Stimulated activated CD8-positive, alpha-beta memory T cell treated with anti-CD3 and anti-CD28 coated beads, Interleukin-15, amount 100 ng/mL, for 4 hours (primary cell): ENCODE measurements at places on chromosomes 3 and 15.
A peak's percentile ranks its signal among the peaks of the same experiment; 100 is the strongest.

DNA sequence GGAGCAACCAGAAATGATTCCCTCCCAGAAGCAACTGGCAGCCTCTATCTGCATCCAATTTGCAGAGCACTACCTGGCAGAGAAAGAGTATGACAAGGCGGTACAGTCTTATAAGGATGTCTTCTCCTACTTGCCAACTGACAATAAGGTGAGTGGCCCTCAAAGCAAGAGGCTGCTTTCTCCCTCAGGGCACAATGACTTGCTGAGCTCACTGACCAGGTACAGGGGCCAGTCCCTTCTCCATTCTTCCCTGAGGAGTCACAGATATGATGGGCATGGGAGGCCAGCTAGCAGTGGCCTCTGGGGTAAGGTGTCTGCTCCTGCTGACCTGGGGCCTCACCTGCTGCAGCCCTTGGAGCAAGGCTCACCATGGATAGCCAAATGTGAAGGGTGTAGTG is 20.3 kb downstream of the CSRNP1 start:
- DNase-seq, result no peak

- DNase-seq, result no peak
These were observed 25.7 kb downstream of the ATOSA start for GRCh38 chr15:52653431-52653964.

DNA sequence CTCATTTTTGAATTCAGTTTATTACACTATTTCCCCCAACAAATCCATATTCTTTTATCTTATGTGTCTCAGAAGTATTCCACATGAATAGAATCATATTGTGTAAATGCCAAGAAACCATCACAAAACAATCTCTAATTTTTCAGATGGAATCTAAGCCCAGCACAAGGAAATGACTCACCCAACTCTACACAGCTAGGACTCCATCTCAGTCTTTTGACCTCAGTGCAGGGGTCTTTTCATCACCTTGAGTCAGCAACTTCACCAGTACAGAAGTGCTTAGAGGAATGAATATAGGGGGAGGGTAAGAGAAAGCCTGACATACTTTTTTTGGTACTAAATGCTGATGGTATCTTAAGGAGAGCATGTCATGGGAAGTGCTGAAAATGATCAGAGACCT is 169.3 kb upstream of the LRRN1 start:
- no peak for DNase-seq

- DNase-seq, result no peak
These were observed 252.9 kb downstream of the SHQ1 start for GRCh38 chr3:72595376-72595775.

DNA sequence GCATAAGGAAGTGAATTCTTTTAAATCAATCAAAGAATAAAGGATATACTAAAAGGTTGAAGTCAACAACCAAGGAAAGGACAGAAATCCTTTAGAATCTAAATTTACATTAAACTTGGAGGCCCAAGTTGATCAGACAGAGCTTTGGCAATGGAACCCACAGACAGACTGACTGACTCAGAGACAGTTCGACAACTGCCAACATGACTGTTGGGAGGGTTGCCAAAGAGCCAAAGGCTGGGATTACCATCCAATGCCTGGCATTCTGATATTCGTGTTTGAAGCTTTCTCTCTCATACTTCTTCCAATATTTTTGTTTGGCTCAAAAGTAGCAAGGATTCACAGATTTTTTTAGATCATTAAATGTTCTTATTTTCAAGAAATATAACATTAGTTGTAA is 406.1 kb downstream of the PLCL2 start:
- no peak for DNase-seq

- no peak for DNase-seq
These were observed 178.6 kb upstream of the CCDC54 start for GRCh38 chr3:107198581-107199181.

- no peak for DNase-seq
These were observed 12.3 kb upstream of the NR1I2 start for GRCh38 chr3:119769394-119770149.

DNA sequence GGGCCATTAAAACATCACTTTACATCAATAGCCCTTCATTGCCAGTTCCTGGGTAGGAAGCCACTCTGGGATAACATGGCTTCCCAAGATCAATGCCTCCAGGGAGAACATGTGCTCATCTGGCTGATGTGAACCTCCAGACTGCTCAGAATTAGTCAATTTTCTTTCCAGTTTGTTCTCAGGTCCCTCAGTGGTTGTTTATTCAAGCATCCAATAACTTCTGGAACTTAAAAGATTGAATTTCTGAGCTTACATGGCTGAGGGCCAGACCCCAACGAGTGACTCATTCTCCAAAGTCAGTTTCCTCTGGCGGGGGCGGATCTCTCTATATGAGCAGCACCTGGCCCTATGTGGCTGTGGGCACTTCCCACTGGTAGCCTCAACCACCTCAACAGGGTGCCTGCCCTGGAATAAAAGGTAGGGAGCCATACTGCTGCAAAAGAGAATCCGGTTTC is 34.0 kb downstream of the LYZL4 start:
- peak; percentile 2 for DNase-seq

DNA sequence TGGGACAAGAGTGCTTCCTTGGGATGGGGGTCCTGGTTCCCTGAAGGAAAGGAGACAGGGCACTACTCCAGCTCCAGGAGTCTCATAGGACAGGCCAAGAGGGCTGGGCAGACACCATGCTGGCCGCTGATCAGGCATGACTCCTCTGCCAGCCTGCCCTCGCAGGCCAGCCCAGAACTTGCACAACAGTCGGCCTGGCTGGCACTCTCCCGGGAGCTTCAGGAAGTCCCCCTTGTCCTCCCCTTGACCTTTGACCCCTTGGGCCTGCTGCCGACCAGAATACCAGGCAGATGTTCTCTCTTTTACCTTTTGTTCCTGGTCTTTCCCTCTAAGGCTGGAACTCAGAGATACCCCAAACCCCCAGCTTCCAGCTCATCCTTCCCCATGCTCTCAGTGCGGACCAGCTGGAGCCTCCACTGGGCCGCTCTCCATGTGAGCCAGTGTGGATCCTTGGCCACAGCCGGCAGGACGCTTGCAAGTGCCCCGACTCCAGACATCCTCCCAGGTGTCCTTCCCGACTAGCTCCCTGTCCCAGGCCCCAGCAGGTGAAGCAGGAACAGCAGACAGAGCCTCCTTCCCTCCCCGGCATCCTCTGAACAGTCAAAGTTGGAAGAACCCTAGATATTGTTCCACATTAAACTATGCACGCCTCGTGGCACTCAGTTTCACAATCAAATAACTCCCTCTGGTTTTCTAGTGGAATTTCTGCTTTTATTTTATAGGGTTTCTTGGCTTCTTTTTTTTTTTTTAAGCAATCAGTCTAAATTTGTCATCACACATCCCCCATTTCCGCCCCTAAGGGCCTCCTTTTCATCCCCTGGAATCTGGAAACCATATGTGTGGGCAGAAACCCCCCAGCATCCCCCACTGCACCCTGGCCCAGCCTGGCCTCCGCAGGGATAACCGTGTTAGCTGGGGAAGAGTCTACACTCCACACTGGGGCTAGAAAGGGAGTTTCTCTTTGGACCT is 15.7 kb downstream of the VPS18 start:
- no peak for DNase-seq

DNA sequence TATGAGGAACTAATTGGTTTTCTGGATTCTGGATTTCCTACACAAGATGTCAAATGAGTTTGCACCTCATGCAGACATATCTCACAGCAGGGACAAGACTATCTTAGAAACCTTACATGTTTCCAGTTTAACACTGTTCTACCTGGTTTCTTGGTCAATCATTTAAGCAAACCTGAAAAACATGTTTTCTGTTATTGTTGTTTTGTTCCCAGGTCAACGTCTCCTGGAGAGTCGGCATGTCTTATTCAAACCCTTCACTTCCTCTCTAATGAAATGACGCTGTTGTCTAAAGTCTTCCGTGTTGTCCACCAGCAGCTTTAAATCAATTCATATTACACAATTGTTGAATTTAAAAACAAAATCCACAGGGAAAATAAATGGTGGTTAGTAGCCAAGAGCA is 150.9 kb downstream of the CNTN3 start:
- no peak for DNase-seq

DNA sequence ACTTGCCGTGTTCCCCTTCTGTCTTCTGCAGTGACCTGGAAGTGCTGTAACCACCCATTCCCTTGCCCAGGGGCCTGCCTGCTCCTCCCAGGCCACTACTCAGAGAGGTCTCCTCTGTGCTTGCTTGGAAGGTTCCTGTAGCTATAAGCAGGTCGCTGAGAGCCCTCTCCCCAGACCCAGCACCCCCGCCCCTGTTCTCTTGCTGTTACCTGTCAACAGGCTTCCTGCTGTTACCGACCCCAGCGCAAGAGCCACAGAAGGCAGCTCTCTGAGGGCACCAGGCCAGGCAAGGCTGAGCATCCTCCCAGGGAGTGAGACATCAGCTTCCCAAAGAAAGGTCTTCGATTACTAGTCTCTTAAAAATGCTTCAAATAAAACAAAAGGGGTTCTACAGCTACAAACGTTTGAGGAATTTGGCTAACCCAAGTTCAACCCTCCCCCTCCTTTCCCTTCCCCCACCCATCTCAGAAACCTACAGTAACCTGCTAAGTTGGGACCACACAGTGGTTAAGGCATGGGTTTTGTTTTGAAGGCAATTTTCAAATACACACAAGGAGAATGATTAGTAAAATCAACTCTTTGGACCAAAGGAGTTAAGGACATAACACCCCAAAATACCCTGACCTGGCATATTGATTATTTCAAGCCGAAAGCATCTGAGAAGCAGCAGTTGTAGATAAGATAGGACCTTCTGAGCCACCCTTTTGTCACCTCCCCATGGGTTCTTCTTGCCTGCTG is 74.9 kb upstream of the MFGE8 start:
- no peak for DNase-seq

DNA sequence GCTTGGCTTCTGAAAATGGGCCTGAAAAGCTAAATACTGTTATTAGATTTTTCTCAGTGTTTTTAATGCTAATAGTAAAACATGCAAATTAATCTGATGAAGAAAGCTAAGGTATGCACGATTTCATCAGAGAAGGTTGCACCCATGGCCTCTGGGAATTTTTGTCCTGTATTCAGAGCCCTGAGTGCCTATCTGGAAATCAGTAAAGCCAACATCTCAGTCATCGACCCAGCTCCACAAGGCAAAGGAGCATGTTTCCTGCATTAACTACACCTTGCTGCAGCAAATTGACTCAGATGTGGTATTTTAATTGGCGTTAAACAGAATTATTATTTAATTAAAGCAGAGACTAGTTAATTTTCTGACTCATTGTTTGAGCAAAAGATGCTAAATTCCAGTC is 49.0 kb upstream of the TP63 start:
- no peak for DNase-seq

DNA sequence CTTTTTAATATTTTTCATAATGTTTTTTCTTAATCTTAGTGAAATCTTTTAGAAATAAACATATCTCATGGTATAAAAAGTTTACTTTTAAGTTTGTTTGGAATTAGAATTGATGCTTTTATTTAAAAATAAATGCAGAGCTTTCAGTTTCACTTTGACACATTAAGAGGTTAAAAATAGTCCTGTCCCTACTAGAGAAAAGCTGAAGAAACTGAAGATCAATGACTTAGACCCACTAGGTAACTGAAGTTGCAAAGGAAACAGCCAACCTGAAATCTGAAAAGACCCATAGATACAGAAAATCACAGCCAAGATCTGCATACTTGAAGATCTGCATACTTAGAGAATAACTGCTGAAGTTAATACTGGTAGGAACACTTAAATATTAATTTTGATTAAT is 237.6 kb downstream of the RAP2B start:
- DNase-seq, result no peak

DNA sequence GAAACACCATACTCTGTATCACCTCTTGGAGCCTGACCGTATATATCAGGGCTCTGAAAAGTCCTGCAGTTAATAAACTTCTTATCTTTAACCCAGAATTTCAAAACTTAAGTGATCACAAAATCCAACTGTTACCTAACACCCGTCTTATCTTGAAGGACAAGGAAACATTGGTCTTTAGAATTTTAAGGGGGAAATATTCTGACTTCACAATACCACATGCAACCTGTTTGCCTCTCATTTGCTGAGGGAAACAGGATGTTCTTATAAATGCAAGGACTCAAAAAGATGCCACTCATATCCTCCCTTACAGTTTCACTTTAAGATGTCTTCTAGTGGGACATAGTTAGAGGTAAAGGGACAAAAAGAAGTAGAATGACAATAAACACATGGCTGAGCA is 67.9 kb downstream of the CRTC3 start:
- no peak for DNase-seq

DNA sequence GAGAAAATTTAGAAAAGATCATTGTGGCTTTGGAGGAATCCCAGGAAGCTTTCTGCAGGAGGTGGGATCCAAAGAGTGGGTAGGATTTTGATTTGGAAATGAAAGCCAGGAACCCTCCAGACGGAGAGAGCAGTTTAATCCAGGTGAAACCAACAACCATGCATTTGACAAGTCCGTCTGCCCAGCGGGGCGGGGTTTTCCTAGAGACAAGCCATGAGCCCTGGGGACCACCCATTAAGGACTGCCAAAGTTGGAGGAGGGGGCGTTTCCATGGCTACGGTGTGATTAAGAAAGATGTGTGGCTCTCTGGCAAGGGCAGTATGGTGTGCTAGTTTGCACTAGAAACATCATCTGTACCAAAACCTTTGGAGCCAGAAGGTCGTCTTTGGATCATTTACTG is 53.4 kb downstream of the SRGAP3 start:
- no peak for DNase-seq

GRCh38 chr3:157125101-157125500 is 34.8 kb downstream of the CCNL1 start:
- no peak for DNase-seq

DNA sequence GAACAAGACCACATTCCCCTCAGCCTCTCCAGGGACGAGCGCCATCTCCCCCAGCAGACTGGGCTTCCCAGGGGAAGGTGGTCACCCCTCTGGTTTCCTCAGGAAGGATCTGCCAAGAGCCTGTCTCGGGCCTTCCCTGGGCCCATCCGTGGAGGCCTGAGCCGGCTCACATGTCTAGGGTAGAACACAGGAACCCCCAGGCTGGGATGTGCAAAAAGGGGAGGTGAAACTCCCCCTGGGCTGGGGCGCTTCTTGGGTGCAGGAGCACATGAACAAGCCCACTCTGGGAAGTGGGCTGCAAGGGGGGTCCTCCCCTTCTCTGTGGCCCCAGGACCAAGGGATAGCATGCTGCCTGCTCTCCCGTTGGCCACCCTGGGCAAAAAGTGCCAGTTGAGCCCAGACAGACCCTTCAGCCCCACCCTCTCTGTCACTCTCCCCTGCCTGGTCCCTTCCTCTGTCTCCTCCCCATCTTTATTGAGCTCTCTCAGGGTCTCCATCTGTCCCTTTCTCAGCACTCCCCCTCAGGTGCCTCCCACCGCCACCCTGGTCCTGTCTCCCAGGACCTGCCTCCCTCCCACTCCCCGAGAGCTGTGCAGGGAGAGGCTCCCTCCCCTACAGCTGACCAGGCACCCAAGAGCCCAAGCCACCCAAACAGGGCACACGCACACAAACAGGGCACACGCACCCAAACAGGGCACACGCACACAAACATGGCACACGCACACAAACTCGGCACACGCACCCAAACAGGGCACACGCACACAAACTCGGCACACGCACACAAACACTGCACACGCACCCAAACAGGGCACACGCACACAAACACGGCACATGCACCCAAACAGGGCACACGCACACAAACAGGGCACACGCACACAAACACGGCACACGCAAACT is 864 bp downstream of the SEMA3G start:
- no peak for DNase-seq
